Right lobe of liver (tissue), 6 donors: ENCODE measurements at places on chromosomes 16 and 17. TPM values are rescaled to one million over a fixed set of nuclear protein-coding genes. Genes with fewer than 3 reads are reported as not detected.

Gene NPTX1
- total RNA-seq: not detected

- no peak for DNase-seq
Observed at GRCh38 chr17:40333781-40334448, 24.9 kb downstream of the RARA start.

GRCh38 chr16:46801428-46802049 is 29.4 kb downstream of the C16orf87 start:
- DNase-seq: no peak

DNA sequence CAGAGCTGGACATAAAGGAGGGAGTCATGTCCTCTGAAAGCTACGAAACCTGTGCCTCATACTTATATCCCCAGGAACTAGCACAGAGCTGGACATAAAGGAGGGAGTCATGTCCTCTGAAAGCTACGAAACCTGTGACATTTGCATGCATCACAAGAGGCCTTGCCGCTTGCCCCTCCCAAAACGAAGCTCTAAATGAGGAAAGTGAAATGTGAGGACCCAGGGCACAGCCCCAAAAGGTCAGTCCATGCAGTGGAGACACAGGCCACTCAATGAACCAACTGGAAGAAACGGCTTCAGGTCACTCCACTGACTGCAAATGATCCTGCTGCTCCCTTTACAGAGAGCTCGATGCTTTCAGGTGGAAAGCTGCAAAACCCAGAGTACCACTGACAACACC is 38.3 kb downstream of the COG7 start:
- DNase-seq: no peak

Gene TMEM238L
- total RNA-seq: not detected

- DNase-seq: no peak
Observed at GRCh38 chr17:7838090-7839075, 4.4 kb downstream of the KDM6B start.

DNA sequence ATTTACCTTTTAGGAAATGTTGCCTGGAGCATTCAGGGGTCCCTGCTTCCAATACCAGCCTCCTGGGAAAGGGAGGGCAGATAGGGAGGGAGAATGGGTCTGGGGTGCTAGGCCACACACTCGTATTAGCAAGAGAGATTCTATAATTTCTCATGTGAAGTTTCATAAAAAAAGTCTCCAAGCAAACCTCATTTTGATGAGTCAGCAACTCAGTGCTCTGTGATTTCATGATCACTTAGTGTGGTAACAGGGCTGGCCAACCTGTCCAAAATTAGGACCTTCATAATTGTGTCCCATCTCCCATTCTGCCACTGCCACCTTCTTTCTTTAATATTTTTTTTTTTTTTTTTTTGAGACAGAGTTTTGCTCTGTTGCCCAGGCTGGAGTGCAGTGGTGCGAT is 41.4 kb downstream of the IGF2BP1 start:
- DNase-seq: no peak

- peak; percentile 83 for DNase-seq
Observed at GRCh38 chr17:32319548-32319905, 22.4 kb downstream of the C17orf75 start.

- DNase-seq: no peak
Observed at GRCh38 chr16:75343286-75343685, 90.0 kb downstream of the CFDP1 start.

DNA sequence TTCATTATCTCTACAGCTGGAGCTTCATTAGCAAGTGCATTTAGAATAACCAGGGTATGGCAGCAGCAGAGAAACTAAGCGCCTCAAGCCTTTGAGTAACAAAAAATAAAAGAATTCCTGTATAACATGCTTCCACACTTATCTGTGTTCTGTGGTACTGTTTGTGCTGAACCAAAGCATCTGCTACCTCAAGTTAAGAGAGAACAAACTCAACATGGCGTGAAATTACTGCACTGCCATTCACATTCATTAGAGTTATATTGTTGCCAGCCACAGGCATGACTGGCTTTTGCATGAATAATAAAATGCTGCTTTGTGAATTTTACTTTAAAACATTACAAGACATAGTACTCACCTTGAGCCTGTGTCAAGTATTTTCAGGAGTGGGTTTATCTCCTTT is 76.6 kb downstream of the NLK start:
- no peak for DNase-seq

DNA sequence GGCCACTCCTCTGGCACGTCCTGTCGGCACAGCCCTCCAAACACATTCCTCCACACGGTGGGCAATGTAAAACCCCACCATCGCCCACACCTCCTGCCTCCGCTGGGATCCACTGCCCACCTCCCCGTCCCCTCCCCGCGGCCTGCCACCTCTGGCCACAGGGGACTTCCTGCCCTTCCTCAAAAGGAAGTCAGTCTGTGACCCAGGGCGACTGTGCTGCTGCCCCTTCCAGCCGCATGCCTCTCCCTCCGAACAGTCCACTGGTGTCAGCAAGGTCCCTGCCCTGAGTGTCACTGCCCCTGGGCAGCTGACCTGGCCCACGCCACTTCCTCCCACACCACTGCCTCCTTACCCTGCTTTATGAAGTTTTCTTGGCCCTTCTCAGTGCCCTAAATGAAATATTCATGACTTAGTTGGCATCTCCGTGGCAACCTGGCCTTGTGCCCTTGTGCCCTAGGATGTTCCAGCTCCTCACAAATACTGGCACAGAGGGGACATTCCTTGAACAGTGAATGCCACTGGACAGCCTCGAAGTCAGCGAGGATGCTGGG is 2.0 kb downstream of the PLD6 start:
- DNase-seq: no peak

DNA sequence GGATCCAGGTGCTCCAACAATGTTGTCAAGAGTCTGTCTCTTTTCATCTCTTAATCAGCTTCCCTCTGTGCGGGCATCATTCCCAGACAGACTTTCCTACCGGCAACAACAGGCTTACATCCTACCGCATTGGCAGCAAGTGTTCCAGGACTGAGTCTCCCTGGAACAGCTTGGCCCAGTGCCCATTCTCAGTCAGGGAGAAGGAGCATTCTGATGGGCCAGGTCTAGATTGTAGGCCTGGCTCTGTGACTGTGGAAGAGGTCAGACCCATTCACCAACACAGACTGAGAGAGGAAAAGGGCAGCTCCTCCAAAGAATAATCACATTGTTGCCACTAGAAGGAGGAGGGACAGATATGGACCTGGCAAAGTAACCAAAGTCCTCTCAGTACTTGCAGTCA is 68.1 kb upstream of the TMEM132E start:
- DNase-seq: no peak

GRCh38 chr16:84048270-84048669 is 5.7 kb upstream of the SLC38A8 start:
- peak; percentile 37 for DNase-seq

DNA sequence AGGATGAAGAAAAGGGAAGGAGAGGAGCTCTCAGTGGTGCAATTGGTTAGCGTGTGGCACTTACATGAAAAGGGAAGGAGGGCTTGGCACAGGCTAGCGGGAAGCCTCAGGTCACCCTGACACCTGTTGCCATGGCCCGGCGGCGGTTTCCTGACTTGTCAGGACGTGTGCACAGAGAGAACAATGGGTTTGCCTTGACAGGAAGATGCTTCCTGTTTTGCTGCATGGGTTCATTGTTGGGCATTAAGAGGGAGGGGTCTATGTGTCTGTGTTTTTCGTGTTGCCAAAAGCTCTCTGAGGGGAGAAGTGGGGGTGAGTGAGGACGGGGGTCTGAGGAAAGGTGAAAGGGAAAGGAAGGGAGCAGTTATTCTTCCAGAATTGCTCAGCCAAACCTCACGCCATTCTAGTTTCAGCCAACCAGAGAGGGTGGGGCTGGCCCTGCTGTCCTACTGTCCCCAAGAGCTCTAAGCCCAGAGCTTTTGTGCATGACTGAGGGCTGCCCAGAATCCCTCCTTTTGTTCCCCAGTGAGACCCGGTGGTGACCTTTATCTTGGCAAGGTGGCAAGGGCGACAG is 17.1 kb upstream of the CCR7 start:
- no peak for DNase-seq

DNA sequence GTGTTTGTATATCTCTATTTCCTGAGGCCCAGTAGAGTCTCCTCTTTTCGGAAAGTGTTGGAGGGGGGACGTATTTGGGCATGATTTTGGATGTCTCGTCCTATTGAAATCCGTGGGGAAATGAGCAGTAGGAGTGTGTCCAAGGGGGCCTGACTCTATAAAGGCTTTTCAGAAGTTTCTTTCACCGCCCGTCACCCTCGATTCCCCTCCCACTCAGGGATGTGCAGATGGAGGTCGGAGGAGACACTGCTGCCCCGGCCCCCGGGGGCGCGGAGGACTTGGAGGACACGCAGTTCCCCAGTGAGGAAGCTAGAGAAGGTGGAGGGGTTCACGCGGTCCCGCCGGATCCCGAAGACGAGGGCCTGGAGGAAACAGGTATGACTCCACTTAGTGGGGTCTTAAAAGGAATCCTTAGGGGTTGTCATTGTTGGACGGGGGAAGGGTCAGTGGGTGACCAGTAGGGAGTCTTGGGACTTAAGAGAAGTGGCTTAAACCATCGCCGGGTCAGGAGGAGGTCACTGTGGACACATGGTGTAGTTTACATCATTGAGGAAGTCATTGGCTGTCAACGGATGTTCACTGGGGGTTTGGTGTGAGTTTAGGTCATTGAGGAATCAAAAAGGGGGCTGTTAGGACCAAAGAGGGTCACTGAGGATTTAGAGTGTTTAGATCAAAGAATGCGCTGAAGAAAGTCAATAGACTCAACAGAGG is 424 bp downstream of the MON1B start:
- DNase-seq: peak; percentile 44

- DNase-seq: no peak
Observed at GRCh38 chr16:21159281-21159951, 942 bp downstream of the LDAF1 start.

GRCh38 chr17:978103-979093 is 1.2 kb downstream of the NXN start:
- DNase-seq: peak; percentile 38

- DNase-seq: no peak
Observed at GRCh38 chr17:9520649-9521048, 55.0 kb downstream of the STX8 start.

- peak; percentile 27 for DNase-seq
Observed at GRCh38 chr16:24609740-24610415, 70.5 kb downstream of the RBBP6 start.

DNA sequence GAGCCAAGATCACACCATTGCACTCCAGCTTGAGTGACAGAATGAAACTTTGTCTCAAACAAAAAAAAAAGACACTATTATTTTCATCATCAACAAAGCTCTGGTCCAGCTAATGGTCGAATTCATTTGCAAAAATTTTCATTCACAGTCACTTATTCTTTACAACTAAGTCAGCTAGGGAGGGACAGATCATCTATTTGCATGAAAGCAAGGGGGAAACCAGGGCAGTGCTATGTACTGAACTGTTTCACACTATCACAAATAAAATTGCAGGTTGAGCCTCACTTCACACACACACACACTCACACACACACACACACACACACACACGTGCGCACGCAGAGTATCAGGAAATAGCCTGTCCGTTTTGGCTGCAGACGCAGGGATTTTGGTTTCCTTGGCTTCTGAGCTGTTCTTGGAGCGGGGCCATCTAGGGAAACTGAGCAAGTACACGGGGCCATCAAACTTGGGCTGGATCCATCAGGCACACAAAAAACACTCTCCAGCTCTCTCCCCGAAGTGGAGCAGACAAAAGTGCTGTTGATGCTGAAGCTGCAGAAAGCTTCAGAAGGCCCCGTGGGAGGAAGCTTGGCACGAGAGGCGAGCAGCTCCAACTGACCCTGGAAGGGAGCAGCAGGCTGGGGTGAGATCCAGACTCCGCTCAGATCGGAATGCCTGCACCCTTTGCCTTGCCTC is 44.3 kb upstream of the HELZ start:
- peak; percentile 85 for DNase-seq

DNA sequence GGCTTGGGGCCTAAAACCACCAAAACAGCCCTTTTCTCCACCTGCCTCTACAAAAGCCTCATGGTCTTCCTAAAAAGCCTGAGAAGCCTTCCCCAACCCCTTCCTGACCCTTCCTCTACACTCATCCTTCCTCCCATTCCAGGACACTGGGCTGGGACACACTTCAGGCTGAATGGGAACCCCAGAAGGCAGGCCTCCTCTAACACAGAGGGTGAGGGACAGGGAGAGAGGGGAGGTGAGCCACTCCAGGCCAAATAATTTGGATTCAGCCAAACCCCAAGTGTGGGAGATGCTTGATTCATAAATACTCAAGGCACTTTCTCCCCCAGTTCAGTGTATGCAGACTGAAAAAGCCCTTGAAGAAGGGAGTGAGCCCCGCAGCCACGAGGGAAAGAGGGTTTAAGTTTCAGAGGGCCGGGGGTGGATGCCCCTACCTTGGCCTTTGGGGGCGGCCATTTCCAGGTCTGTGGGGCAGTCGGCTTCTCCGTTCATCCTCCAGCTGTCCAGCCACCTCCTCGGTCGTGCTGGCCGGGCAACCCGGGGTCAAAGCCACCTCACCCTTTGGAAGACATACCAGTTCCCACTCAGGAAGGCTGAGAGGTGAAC is 1.6 kb downstream of the UBTF start:
- DNase-seq: peak; percentile 58

DNA sequence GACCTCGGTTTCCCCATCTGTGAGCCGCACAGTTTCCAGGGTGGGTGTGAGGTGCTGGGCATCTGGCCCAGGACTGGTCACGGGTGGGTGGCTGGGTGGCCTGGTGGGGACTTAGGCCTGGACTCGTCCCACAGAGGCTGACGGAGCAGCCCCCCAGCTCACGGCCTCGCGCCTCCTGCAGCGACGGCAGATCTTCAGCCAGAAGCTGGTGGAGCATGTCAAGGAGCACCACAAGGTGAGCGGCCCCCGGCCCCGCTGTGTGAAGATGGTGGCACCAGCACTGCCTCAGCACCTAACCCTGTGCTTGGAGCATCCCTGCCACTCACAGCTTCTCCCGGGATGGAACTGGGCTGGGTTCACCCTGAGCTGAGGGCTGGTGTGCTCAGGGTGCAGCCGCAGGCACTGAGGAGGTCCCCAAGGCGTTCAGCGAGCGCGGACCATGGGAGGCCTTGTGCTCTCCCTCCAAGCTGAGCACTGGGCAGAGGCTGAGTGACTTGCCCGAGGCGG is 2.4 kb downstream of the CDT1 start:
- no peak for DNase-seq

DNA sequence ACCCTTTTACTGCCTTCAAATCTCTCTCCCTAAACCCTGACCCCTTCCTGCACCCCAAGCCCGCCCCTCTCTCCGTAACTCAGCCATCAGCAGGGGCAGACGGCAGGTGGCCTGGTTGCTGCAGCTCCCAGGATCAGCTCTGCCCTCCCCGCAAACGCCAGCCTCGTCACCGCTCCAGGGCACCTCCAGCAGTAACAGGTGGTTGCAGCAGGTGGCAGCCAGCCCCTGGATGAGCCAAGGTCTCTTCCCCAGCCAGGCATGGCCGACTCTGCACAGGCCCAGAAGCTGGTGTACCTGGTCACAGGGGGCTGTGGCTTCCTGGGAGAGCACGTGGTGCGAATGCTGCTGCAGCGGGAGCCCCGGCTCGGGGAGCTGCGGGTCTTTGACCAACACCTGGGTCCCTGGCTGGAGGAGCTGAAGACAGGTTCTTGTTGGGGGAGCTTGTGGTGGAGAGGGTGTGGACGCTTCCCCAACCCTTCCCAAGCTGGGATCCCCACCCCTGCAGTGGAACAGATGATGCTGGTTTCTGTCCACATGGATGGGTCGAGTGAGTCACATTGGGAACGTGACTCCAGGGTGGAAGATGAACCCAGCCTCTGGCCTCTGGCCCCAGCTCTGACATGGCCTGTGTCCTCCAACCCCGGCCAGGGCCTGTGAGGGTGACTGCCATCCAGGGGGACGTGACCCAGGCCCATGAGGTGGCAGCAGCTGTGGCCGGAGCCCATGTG is 558 bp downstream of the HSD3B7 start:
- peak; percentile 84 for DNase-seq
